Fibroblast of the aortic adventitia (primary cell): ENCODE measurements at places on chromosomes 5 and 9.
A peak's percentile ranks its signal among the peaks of the same experiment; 100 is the strongest.

GRCh38 chr5:107415762-107416161, 255.0 kb downstream of the EFNA5 start:
- no peak for DNase-seq

- DNase-seq = peak; percentile 96
Measured at GRCh38 chr9:91193658-91194391, 167.9 kb downstream of the AUH start.

DNA sequence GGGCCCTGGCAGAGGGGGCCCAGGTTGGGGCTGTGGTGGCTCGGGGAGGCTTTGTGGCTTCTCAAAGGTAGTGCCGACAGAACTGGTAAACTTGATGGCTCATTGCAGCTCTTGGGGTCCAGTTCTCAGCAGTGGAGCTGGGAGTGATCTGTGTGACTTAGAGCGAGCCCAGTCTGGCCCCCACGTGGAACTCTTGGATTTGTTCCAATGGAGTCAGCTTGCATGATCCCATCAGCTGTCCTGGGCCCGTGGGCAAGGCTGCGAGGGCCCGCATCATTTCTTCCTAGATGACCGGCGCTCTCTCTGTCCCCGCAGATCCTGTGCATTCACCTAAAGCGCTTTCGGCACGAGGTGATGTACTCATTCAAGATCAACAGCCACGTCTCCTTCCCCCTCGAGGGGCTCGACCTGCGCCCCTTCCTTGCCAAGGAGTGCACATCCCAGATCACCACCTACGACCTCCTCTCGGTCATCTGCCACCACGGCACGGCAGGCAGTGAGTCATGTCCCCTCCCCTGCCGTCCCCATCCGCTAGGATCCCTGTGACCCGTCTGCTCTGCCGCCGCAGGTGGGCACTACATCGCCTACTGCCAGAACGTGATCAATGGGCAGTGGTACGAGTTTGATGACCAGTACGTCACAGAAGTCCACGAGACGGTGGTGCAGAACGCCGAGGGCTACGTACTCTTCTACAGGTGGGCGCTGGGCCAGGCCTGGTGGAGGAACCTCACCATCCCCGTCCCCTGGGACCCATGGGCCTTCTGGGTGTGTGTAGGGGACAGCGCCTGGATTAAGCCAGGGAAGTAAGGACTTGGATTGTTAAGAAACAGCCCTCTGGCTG, 39.2 kb downstream of the USP20 start:
- DNase-seq = no peak

- no peak for DNase-seq
Measured at GRCh38 chr5:176768174-176768970, 42.0 kb upstream of the UNC5A start.

DNA sequence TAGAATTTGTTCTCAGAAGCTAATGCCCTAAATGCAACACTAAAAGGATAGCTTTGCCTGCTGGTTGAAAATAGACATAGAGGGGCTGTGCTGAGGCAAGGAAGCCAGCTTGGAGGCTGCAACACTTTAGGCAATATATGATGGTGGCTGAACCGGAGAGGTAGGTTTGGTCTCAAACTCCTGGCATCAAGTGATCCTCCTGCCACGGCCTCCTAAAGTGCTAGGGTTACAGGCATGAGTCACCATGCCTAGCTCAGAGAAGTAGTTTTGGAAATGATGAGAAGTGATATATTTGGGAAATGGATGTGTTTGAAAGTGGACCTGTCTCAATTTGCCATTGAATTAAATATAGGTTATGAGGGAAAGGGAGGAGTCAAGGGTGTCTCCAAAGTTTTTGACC, 10.0 kb downstream of the DUSP1 start:
- DNase-seq = no peak

DNA sequence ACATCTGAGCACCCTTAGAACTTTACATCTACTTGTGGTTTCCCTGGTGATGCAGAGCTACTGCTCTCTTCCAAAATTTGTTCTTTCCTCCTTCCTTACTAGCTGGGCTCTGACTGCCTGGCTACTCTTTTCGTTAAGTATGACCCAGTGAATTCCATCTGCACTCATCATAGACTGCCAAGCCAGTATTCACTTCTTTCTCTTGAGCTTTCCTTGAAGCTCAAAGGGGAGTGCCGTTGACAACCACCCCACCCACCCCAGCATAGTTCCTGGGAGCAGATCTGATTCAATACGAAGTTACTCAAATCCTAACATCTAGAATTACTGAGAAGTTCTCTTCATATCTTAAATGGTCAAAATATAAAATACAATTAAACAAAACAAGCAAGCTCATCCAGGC, 190.5 kb downstream of the ADAMTS12 start:
- DNase-seq = peak; percentile 89

DNA sequence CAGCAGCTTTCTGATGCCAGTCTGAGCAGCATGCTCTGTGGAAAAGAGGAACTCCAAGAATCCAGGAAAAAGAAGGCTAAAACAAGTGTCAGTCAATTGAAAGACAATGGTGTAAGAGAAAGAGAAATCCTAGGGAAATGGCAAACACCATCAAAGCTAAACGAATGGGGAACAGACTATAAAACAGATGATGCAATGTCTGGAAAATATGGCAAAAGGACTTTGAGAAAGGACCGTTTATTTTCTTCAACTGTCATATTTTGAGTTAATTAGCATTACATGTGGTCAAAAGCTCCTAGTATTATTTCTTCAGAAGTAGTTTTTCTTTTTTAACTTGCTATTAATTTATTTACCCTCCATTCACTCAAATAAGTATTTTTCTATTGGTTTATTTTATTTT, 465.2 kb downstream of the LRRC70 start:
- DNase-seq = no peak

DNA sequence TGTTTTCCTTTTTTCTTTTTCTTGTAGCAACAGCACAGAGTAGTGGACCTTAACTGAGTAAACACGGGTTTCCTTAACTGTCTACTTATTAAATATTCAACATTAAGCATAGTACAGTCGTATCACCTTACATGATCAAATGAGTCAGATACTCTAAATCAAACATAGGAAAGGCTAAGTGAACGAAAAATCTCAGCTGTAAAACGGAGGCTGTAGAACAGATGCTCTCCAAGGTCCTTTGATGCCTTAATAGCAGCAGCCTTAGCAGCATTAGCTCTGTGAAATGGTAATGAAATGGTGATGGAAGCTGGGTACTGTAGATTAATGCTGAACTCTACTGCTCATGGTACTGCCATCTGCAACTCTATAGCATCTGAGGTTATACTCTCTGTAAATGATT, 1433.3 kb upstream of the C9orf72 start:
- no peak for DNase-seq

GRCh38 chr5:135447298-135447929, at the start of gene DCANP1:
DCANP1 (minus strand) TSS chr5:135447348; CDS start chr5:135447108, 240 bp downstream.
- DNase-seq = no peak

DNA sequence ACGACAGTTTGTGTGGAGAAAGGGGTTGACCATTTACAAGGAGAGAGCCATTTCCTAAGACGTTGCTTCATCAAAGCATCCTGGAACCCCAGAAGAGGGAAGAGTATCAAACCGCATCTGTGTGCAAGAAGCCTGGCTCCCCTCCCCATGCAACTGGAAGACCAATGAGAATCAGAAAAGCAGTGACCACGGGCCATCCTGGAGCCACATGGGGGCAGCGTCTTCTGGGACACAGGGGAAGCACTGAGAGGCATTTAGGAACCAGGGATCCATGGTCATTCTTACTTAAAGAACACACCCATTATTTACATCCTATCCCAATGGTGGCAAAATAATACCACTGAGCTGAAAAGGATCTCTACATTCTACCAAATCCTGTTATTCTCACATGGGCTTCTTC, 29.3 kb downstream of the SEMA5A start:
- DNase-seq = no peak

DNA sequence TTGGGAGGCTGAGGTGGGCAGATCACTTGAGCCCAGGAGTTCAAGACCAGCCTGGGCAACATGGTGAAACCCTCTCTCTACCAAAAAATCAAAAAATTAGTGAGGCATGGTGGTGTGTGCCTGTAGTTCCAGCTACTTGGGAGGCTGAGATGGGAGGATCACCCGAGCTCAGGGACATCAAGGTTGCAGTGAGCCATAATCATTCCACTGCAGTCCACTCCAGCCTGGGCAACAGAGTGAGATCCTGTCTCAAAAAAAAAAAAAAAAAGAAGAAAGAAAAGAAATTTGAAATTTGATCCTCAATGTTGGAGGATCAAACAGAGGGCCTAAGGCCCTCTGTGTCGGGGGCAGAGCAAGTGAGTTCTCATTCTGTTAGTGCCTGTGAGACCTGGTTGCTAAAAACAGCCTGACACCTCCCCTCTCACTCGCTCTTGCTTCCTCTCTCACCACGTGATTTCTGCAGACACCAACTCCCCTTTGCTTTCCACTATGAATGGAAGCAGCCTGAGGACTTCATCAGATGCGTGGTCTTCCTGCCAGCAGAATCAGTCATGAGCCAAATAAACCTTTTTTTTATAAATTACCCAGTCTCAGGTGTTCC, 8.4 kb upstream of the GOLPH3 start:
- DNase-seq = no peak

DNA sequence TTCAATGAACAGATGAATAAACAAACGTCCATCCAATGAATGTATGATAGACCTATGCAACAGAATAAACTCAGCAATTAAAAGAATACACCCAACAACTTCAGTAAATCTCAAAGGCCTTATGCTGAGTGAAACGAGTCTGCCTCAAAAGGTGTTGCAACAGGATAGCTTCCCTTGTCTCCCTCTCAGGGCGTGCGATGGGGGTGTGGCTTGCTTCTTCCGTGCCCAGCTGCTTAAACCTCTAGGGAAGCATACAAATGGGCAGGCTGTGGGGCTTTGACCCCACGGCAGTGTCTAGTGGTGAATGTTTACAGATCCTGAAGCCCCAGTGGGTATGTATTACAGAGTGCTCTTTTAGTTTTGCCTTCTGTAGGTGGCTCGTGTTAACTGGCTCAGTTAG, 87.0 kb upstream of the CCL21 start:
- DNase-seq = no peak

- peak; percentile 18 for DNase-seq
Measured at GRCh38 chr9:14351221-14351836, 37.4 kb upstream of the NFIB start.

- DNase-seq = no peak
Measured at GRCh38 chr5:177355868-177356168, 1.9 kb upstream of the RGS14 start.

- DNase-seq = peak; percentile 91
Measured at GRCh38 chr5:81140943-81141342, 92.2 kb upstream of the CKMT2 start.

GRCh38 chr5:145585443-145586148, 249.5 kb downstream of the PRELID2 start:
- DNase-seq = no peak

DNA sequence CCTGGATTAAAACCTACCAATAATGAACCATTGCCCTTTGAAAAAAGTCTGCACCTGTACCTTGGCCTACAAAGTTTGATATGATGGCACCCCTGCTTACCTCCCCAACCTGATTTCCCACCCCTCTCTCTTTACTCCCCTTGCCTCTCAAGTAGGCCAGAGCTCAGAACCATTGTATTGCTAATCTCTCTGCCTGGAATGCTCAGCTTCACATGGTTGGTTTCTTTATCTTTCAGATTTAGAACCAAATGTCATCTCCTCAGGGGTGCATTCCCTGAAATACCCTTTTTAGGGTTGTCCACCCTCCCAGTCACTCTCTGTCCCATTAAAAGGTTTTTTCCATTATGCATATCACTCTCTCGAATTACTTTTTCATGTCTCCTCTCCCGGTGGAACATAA, 116.6 kb upstream of the VCAN start:
- no peak for DNase-seq

GRCh38 chr5:161483721-161484120, 62.8 kb downstream of the GABRB2 start:
- no peak for DNase-seq

DNA sequence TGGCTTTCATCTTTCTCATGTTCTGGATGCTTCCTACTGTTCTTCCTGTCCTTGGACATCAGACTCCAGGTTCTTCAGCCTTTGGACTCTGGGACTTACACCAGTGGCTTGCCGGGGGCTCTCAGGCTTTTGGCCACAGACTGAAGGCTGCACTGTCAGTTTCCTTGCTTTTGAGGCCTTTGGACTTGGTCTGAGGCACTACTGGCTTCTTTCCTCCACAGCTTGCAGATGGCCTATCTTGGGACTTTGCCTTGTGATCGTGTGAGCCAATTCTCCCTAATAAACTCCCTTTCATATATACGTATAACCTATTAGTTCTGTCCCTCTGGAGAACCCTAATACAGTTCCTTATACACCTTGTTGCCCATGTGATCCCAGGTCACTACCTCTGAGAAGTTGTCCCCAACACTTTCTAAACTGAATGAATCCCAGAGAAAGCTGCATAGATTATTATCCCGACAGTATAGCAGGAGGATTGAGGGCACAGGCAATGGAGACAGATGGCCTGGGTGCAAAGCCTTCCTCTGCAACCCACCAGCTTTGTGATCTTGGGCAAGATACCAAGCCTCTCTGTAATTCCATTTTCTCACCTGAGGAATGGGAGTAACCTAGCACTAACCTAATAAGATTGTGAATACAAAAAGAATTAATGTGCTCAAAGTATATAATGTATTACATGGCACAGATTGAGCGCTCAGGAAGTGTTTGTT, 449.6 kb upstream of the BRINP1 start:
- no peak for DNase-seq

DNA sequence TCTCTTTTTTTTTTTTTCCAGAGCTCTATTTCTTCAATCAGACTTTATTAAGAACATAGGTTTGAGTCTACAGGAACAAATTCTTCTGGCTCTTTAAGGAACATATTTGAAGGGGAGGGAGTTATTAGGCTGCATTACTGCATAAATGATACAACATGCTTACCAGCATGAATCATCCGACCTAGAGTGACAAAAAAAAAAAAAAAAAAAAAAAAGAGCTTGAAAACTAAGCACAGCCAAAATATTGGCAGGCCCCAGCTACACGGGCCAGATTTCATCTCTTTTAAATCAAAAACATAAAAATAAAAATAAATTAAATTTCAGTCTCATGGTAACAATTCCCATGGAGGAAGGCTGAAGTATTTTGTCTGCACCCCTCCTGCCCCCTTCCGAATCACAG, 26.3 kb downstream of the MSX2 start:
- DNase-seq = peak; percentile 13

DNA sequence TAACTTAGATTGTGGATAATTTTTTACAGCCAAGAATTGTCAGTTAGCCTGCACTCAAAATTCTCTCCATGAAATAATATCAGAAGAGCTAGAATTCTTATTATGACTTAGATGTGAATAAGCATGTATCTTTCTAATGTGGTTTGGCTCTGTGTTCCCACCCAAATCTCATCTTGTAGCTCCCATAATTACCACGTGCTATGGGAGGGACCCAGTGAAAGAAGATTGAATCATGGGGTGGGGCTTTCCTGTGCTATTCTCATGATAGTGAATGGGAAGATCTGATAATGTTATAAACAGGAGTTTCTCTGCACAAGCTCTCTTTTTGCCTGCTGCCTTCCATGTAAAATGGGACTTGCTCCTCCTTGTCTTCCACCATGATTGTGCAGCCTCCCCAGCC, 176.8 kb downstream of the MAT2B start:
- peak; percentile 57 for DNase-seq

GRCh38 chr5:31268686-31269085, 75.2 kb downstream of the CDH6 start:
- no peak for DNase-seq

- DNase-seq = no peak
Measured at GRCh38 chr9:8730618-8731017, 931.0 kb upstream of the DMAC1 start.
